ENCODE measurements at places on chromosomes 6 and 20. TPM values are rescaled to one million over a fixed set of nuclear protein-coding genes. Genes with fewer than 3 reads are reported as not detected.
A peak's percentile ranks its signal among the peaks of the same experiment; 100 is the strongest.

GRCh38 chr20:5065879-5066383, 53.8 kb downstream of the PCNA start:
- H3K27ac ChIP-seq = no peak overlapping the region
- peaks cover 2% of the 10 kb centered on the region for H3K4me1 ChIP-seq
- DNase-seq = no peak
- peaks cover under 1% of the 10 kb centered on the region for H3K36me3 ChIP-seq

DNA sequence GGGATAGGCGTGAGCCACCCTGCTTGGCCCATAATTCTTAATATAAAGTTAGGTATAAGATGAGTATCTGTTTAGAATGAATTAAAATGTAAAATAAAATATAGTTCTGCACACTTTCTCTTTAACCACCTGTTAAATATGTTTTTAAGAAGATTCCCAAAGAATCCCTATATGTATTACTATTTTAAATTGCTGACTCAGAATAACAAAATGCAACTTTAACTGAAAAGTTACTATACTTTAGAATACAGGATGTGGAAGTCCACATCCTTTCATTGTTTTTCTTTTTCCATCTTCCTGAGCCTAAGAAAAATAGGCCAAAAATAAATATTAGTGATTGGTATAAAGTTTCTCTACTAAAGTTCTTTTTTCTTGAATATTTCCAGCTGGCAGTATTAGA, 325.6 kb upstream of the EYS start:
- H3K27ac ChIP-seq = no peak overlapping the region
- no peaks in the 10 kb centered on the region for H3K36me3 ChIP-seq
- no peak for DNase-seq
- no peaks in the 10 kb centered on the region for H3K4me1 ChIP-seq

DNA sequence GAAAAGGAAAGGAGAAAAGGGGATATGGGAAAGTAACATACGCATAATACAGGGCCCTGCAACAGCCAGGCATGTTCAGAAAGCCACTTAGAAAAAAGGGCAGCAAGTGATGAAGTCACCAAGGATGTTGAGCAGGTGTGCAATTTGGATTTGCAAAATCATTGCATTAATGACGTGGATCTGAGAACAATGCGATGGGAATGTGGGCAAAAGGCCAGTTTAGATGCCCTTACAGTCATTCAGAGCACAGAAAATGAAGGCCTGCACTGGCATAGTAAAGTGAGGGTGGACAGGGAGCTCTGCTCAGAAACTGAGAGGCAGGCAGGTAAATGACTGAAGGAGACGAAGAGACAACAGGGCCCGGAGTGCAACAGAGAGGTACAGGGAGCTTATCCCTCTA, 123.7 kb upstream of the NHSL1 start:
- H3K27ac ChIP-seq = no peak overlapping the region
- no peaks in the 10 kb centered on the region for H3K36me3 ChIP-seq

GRCh38 chr20:48821261-48821920, 6.4 kb downstream of the PREX1 start:
- H3K4me1 ChIP-seq = no peaks in the 10 kb centered on the region
- no peak overlapping the region for H3K4me3 ChIP-seq
- H3K27ac ChIP-seq = no peak overlapping the region
- H3K27me3 ChIP-seq = peaks cover 58% of the 10 kb centered on the region

The KIF25 gene
- not detected for total RNA-seq

The REM1 gene
- total RNA-seq = not detected

The DOP1A gene
- 47.1 TPM for total RNA-seq

- no peaks in the 10 kb centered on the region for H3K36me3 ChIP-seq
- DNase-seq = no peak
- H3K27ac ChIP-seq = no peak overlapping the region
- H3K27me3 ChIP-seq = peaks cover 2% of the 10 kb centered on the region
These were observed 585.2 kb downstream of the PHF3 start for GRCh38 chr6:64220801-64221200.

- H3K27me3 ChIP-seq = peaks cover 83% of the 10 kb centered on the region
- peak overlapping the region; percentile 78 for H3K4me3 ChIP-seq
- DNase-seq = no peak
- peaks cover 12% of the 10 kb centered on the region for H3K4me1 ChIP-seq
- no peaks in the 10 kb centered on the region for H3K36me3 ChIP-seq
These were observed 15.8 kb downstream of the POM121L2 start for GRCh38 chr6:27296106-27296783.

The RIN2 gene
- total RNA-seq = 36.1 TPM

- H3K4me3 ChIP-seq = no peak overlapping the region
- H3K36me3 ChIP-seq = no peaks in the 10 kb centered on the region
- DNase-seq = no peak
- peaks cover 28% of the 10 kb centered on the region for H3K4me1 ChIP-seq
These were observed 15.6 kb downstream of the MAFB start for GRCh38 chr20:40673442-40673841.

DNA sequence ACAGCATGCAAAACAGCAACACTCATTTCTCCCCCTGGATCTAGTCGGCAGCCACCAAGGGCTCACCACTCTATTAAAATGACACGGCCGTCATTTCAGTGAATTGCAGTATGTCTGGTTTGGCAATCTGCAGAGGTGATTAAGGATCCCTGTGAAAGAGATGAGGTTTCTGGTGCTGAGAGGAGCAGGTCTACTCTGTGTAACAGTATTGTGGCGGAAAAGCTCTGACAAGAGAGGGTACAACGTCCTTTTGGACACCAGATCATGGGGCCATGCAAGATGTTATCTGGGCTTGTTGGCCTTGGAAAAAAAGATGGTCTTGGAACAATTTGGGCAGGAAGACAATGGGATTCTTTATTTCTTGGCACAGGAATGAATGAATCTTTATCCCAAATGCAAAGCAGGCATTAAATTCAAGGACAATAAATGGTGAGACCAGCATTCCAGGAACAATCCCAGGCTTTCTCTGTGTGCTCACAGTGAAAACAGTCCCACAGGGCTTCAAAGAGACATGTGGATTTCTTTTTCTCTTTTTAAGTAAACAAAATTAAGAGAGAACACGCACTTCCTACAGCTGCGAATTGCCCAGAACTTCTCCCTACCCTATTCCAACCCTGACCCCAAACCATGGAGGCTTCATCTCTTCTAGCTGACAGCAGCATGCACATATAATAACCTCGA, 33.7 kb upstream of the ADGRF1 start:
- H3K4me1 ChIP-seq = peaks cover 11% of the 10 kb centered on the region
- no peak for DNase-seq
- H3K27ac ChIP-seq = no peak overlapping the region

The SLC17A3 gene
- 0.58 TPM for total RNA-seq

The SLC26A8 gene
- not detected for total RNA-seq

The IRF4 gene
- total RNA-seq = not detected

- no peak overlapping the region for H3K4me3 ChIP-seq
- H3K27me3 ChIP-seq = no peaks in the 10 kb centered on the region
- DNase-seq = no peak
- no peak overlapping the region for H3K27ac ChIP-seq
- no peaks in the 10 kb centered on the region for H3K4me1 ChIP-seq
These were observed 60.2 kb downstream of the TCP11 start for GRCh38 chr6:35080821-35081425.

GRCh38 chr6:36340618-36341454, 4.1 kb upstream of the BNIP5 start:
- peaks cover 32% of the 10 kb centered on the region for H3K27me3 ChIP-seq
- DNase-seq = peak; percentile 67
- H3K36me3 ChIP-seq = no peaks in the 10 kb centered on the region
- peaks cover 4% of the 10 kb centered on the region for H3K4me1 ChIP-seq

GRCh38 chr20:911882-912600, 4.1 kb downstream of the ANGPT4 start:
- H3K36me3 ChIP-seq = no peaks in the 10 kb centered on the region
- no peak for DNase-seq
- H3K4me3 ChIP-seq = no peak overlapping the region
- no peak overlapping the region for H3K27ac ChIP-seq

DNA sequence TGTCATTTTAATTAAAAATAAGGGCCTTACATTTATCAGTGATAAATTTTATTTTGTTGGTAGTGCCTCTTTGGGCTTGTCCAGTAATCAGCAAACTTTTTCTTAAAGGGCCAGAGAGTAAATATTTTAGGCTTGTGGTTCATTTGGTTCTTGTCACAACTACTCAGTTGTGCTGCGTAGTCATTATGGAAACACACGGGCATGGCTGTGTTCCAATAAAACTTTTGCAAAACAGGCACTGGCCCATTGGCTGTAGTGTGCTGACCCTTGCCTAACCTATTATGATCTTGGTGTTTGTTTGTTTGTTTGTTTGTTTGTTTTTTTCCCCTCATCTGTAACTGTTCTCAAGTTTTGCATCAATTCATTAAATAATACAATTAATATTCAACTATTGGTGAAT, 19.4 kb downstream of the TBPL1 start:
- peaks cover 3% of the 10 kb centered on the region for H3K4me1 ChIP-seq
- no peak overlapping the region for H3K27ac ChIP-seq
- H3K4me3 ChIP-seq = no peak overlapping the region

DNA sequence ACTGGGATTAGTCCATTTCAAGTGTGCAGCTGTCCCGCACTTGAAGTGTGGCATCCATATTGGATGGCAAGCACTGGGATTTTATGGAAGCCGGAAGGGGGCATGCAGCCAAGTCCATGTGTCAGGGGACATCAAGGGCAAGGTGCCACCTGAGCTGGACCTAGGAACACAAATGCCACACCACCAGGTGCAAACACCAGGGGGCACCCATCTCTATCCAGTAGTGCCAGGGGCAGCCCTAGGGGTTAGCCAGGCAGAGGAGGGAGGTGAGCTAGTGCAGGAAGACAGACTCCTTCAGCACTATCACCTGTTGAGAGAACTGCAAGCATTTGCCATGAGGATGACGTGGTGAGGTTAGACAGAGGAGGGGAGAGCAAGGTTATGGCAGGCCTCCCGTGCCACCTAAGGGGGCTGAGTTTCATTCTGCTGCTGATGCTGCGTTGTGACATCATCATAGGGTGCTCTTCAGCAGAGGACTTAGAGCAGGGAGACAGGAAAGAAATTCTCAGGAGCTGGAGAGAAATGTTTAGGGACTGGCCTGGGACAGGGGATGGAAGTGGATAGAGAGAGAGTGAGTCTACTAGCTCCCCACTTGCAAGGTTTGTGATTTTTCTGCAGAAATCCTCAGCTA, 192.6 kb upstream of the SLC24A3 start:
- DNase-seq = no peak
- H3K27ac ChIP-seq = no peak overlapping the region
- no peak overlapping the region for H3K4me3 ChIP-seq
- peaks cover 4% of the 10 kb centered on the region for H3K27me3 ChIP-seq
- no peaks in the 10 kb centered on the region for H3K36me3 ChIP-seq
- peaks cover 17% of the 10 kb centered on the region for H3K4me1 ChIP-seq

The ECT2L gene
- total RNA-seq = not detected

The TCF15 gene
- total RNA-seq = not detected

DNA sequence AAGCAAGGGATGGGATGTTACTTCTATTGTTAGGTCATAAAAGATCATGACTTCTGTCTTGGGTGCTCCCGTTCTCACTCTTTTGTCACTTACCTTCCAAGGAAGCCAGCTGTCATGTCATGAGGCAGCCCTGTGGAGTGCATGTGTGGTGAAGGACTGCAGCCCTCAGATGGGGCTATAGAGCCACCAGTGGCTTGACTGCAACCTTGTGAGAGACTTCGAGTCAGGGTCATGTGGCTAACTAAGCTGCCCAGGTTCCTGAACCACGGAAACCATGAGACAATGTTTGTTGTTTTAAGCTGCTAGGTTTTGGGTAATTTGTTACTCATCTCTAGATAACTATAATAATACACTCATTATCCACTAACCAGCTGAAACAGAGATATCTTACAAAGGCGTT, 477.1 kb downstream of the BTBD3 start:
- H3K27me3 ChIP-seq = peaks cover 3% of the 10 kb centered on the region
- no peaks in the 10 kb centered on the region for H3K36me3 ChIP-seq
- no peaks in the 10 kb centered on the region for H3K4me1 ChIP-seq
- no peak for DNase-seq
- H3K4me3 ChIP-seq = no peak overlapping the region
- no peak overlapping the region for H3K27ac ChIP-seq

GRCh38 chr20:57980506-57980905, 247.9 kb downstream of the ANKRD60 start:
- no peak overlapping the region for H3K4me3 ChIP-seq
- peaks cover 10% of the 10 kb centered on the region for H3K27me3 ChIP-seq
- H3K4me1 ChIP-seq = peaks cover 4% of the 10 kb centered on the region

GRCh38 chr20:13220194-13220903, 725 bp upstream of the ISM1 start:
- peaks cover 83% of the 10 kb centered on the region for H3K27me3 ChIP-seq
- H3K4me3 ChIP-seq = peak overlapping the region; percentile 78
- H3K4me1 ChIP-seq = peaks cover 8% of the 10 kb centered on the region
- H3K36me3 ChIP-seq = no peaks in the 10 kb centered on the region
- H3K27ac ChIP-seq = peak overlapping the region; percentile 22

DNA sequence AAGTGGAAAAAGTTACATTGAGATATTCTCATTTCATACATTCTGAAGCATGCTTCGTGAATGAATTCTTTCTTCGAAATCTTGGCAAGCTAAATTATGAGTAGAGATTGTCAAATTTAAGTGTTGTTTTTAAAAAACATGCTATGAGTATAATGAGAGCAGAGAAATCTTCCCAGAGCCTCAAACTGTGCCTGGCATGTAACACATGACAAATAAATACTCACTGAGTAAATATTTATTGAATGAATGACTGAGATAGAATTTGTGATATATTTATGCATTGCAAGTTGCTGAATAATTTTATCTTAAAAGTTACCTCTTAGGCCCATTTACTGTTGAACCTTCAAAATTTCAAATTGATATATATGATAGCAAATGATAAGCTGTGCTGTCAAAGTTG, 24.7 kb upstream of the CD2AP start:
- H3K27ac ChIP-seq = no peak overlapping the region
- no peaks in the 10 kb centered on the region for H3K27me3 ChIP-seq
- no peak for DNase-seq

The SNRPB2 gene
- total RNA-seq = 67.2 TPM

The CST5 gene
- total RNA-seq = not detected

The DPPA5 gene
- not detected for total RNA-seq

GRCh38 chr6:134352786-134353480, 35.0 kb upstream of the SGK1 start:
- peaks cover 3% of the 10 kb centered on the region for H3K27me3 ChIP-seq
- H3K4me3 ChIP-seq = no peak overlapping the region
- peaks cover 3% of the 10 kb centered on the region for H3K36me3 ChIP-seq
- no peak overlapping the region for H3K27ac ChIP-seq
- no peak for DNase-seq

The DLK2 gene
- total RNA-seq = 0.60 TPM

- no peak overlapping the region for H3K4me3 ChIP-seq
- no peak overlapping the region for H3K27ac ChIP-seq
- H3K36me3 ChIP-seq = no peaks in the 10 kb centered on the region
- peaks cover 7% of the 10 kb centered on the region for H3K27me3 ChIP-seq
These were observed 84.5 kb upstream of the MCHR2 start for GRCh38 chr6:100078509-100078908.

The SIRPG gene
- not detected for total RNA-seq

The HMGCLL1 gene
- total RNA-seq = 0.96 TPM

GRCh38 chr6:13339863-13340630, 11.7 kb upstream of the TBC1D7 start:
- H3K36me3 ChIP-seq = no peaks in the 10 kb centered on the region
- H3K27ac ChIP-seq = no peak overlapping the region

- no peak overlapping the region for H3K4me3 ChIP-seq
- H3K27me3 ChIP-seq = peaks cover 84% of the 10 kb centered on the region
- no peak overlapping the region for H3K27ac ChIP-seq
- no peak for DNase-seq
- peaks cover 15% of the 10 kb centered on the region for H3K4me1 ChIP-seq
These were observed 82.7 kb downstream of the PSMG4 start for GRCh38 chr6:3341467-3341866.

The CLVS2 gene
- total RNA-seq = 0.69 TPM

Measured in progenitor cell of endocrine pancreas (in vitro differentiated cells).